ENCODE measurements at places on chromosomes 12 and 14.

DNA sequence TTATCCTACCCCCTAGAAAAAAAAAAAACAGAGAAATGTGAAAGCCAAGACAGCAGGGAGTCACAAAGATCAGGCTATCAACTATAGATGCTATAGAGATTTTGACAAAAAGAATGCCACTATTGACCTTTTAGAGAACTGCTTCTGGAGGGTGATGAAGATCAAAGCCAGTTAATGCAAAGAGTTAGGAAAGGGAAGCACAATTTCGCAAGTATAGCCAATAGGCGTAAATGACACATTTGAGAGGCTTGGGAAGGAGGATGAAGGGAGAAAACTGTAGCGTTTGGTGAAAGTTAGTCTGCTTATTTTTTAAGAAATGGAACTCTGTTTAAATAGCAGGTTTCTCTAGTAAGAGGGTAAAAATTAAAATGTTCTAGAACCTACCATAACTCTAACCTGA is 190.7 kb downstream of the DUSP6 start:
- DNase-seq: no peak

- no peak for DNase-seq
These were observed 36.9 kb upstream of the SINHCAF start for GRCh38 chr12:31362759-31363415.

DNA sequence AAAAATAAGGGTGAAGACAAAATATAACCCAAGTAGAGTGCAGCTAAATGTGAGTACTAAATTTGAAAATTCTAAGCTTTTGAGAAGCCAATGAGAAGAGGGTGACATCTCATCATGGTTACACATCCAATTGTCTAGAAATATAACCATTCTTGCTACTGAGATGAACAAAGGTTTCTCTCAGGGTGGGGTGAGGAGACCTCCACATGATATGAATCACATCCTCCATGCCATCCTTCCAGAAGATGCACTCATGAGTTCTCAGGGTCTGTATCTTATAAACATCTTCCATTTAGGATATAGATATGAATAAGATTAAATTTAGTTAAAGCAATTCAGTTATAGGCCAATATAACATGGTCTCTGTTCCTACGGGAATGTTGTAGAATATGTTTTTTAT is 38.9 kb upstream of the E2F7 start:
- no peak for DNase-seq

DNA sequence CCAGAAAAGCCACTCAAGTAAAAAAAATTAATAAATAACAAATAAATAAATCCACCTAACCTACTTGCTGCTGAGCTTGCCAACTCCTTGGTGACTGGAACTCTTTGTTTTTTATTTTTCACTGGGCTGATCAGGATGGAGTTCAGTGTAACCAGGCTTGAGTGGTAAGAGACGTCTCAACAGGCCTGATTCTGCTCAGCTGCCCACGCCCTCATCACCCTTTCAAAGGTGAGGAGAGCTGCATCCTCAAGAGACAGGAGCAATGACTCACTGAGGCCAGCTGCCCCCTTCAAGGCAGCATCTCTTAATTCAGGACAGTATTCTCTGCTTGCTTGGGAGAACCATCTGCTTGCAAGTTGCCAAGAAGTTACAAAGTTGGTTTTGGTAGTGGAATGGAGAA is 111.9 kb upstream of the CPM start:
- no peak for DNase-seq

GRCh38 chr14:65997347-65997746 is 488.8 kb upstream of the CCDC196 start:
- DNase-seq: no peak

DNA sequence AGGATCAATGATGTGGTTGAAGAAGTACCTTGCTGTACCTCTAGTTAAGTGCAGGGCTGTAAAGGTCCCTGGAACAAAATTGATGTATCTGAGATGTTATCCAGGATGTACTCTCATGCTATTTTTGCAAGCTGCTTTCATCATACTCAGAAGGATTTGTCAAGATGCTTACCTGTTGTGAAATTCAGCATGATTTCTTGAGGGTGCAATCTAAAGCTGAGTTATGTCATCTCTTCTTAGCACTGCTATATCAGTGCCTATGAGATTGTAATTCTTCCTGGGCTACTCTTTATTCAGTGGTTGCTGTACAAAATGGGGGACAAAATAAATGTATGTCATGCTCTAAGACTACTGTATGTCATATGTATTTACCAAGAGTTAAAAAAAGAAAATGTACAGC is 340.7 kb upstream of the LMO3 start:
- no peak for DNase-seq

- DNase-seq: no peak
These were observed 10.7 kb downstream of the CCND2 start for GRCh38 chr12:4284306-4284705.

GRCh38 chr12:13727707-13728195 is 253.7 kb downstream of the GRIN2B start:
- no peak for DNase-seq
